ENCODE measurements at places on chromosomes 7 and 10.

DNA sequence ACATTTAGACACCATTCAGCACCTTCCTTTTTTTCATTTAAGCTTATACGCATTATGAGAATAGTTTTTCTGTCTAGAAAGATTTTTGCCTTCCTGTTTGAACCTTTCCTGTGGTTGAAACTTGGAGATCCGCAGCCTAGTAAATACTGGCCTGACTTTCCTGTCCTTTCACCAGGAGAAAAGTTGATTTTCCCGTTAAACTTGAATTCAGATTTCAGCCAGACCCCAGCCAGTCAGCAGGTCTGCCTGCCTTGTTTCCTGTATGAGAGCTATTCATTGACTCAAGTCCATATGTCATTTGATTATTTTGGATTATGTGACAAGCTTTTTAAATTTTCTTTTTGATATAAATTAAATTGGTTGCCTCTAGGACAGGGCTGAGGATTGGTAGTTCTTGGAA lies 71.5 kb downstream of the EVX1 start:
- DNase-seq = no peak

DNA sequence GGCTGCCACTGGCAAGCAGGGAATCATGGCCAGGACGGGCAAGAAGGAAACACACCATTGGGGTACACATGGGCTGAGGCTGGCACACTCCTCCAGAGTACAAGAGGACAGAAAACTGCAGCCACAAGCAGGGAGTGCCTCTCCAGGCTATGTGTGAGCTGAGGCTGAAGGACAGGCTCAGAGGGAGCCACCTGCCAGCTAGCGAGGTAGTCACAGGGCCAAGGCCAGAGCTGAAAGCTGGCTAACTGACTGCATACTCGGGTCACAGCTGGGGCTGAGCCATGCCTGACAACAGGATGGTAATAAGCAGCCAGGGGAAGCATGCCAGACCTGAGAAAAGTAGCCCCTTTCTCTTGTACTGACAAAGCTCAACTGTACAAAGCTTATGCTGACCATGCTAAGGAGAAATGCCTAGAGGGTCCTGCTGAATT lies 52.0 kb downstream of the KIF5B start:
- no peak for DNase-seq

GRCh38 chr7:155230169-155230593 lies 67.5 kb upstream of the INSIG1 start:
- no peak for DNase-seq

- peak; percentile 5 for DNase-seq
Measured at GRCh38 chr7:139231513-139232376, 708 bp downstream of the UBN2 start.

GRCh38 chr7:75758491-75758890 lies 13.5 kb downstream of the CCL26 start:
- no peak for DNase-seq

GRCh38 chr7:98509836-98510235 lies 107.2 kb upstream of the NPTX2 start:
- DNase-seq = no peak

- no peak for DNase-seq
Measured at GRCh38 chr7:25678215-25678614, 449.9 kb upstream of the NPVF start.

Data from stimulated activated CD4-positive, alpha-beta T cell treated with anti-CD3 and anti-CD28 coated beads, Interleukin-1b, Interleukin-23, amount 100 ng/mL, for 48 hours (primary cell).